Small intestine (tissue), 16 donors: ENCODE measurements at places on chromosomes 2 and 18.

GRCh38 chr2:227267410-227268115 is 57.5 kb upstream of the MFF start:
- DNase-seq, result no peak

DNA sequence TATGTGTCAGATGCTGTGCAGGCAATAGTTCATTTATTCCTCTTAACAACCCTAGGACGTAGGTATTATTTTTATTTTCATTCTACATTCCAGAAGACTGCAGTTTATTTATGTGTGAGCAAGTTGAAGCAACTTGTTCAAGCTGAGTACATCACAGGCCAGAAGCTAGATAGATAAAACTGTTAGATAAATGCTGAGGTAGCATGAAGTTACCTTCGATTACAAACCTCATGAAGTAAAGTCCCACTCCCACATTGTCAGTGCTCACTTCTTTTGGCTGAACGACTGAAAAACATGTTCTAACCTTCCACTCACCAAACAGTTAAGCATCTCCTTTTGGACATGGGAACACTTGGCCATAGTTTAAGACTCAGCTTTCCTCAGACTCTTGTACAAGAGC is 439.2 kb downstream of the TNS1 start:
- no peak for DNase-seq

DNA sequence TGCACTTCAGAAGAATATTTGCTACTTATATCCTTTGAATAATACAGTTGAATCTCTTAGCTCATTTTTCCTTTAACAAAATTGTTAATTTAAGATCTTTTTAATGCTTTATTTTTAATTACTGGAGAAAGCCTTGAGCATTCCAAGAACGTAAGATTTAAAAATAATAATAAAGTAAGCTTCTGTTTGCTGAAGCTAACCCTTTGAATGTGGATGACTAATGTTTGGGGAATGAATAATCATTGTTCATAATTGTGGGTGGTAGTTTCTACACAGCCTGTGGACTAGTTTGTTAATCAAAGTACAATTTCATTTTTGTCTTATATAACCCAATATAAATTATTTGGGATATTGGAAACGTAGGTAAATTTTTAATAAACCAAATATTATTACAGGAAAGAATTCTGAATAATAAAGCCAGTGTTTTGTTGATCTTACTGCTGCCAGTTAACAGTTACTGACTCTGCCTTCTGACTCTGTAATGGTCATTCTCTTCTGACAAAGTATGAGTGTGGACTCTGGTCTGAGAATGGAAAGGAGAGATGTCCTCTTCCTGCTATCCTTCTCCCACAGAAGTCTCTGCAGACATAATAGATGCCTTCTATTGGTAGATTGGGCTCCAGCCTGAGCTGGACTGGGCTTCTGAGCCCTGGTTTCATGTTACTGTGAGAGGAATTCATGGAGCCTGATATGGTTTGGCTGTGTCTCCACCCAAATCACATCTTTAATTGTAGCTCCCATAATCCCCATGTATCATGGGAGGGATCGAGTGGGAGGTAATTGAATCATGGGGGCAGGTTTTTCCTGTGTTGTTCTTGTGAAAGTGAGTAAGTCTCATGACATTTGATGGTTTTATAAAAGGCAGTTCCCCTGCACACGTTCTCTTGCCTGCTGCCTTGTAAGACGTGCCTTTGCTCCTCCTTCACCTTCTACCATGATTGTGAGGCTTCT is 292.7 kb upstream of the SLC39A10 start:
- no peak for DNase-seq

- DNase-seq, result no peak
Observed at GRCh38 chr2:133887676-133888040, 319.4 kb upstream of the NCKAP5 start.

- DNase-seq, result peak; percentile 47
Observed at GRCh38 chr2:72146347-72147302, 1.0 kb downstream of the CYP26B1 start.

- no peak for DNase-seq
Observed at GRCh38 chr2:221255862-221256261, 316.2 kb downstream of the EPHA4 start.

GRCh38 chr18:55395799-55396198 is 192.2 kb downstream of the TCF4 start:
- DNase-seq, result no peak

- no peak for DNase-seq
Observed at GRCh38 chr2:57959390-57959789, 87.2 kb upstream of the VRK2 start.

GRCh38 chr2:135059577-135059976 is 7.5 kb downstream of the RAB3GAP1 start:
- no peak for DNase-seq

DNA sequence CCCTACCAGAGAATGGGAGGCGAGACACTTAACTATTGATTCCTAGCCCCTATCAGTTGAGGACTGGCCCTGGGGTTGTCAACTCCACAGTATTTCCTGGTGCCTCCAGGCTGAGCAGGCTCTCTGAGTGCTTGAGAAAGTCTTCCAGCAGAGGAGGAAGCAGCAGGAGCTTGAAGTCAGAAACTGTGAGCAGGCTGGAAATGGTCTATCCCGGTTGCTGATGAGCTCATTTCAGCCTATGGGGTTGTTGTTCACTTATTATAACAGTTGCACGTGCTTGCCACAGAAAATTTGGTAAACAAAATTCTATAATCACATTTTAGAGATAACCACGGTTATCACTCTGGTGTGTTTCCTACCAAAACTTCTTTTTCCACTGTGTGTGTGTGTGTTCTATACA is 254.7 kb upstream of the THUMPD2 start:
- DNase-seq, result no peak

DNA sequence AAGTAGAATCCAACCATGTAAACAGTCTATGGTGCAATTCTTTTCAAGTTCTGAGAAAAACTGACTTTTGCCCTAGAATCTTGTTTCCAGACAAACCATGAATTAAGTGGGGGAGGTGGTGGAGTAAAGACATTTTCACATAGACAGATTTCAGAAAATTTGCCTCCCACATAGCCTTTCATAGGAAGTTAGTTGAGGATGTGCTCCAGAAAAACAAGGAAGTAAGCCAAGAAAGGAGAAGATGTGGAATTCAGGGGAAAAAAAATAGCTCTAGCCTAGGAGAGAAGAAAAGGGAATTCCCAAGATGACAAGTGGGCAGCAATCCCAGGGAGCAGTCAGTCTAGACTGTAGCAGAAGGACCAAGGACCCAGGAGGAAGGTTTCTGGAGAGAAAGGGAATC is 17.4 kb downstream of the RUFY4 start:
- DNase-seq, result no peak

GRCh38 chr2:216652566-216652965 is 19.3 kb downstream of the IGFBP2 start:
- peak; percentile 33 for DNase-seq
